ENCODE measurements at places on chromosomes 7 and 10.

- no peak for DNase-seq
These were observed 103.0 kb downstream of the COL26A1 start for GRCh38 chr7:101465576-101466196.

DNA sequence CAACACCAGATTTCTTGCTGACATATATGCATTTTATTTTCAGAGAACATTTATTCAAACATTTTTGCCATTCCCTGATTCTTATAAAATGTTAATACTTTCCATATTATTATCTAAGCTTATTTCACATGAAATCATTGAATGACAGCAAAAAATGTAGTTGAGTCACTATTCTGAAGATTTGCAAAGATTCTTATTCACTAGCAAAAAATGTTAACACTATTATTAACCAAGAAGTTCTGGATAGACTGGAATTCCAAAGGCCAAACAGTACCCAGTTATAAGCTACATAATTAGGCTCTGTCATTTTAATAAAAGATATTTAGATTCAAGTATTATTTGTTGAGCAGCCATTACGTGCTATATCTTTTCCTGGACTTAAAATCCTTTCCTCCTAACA, 4.3 kb downstream of the GSTO2 start:
- DNase-seq, result no peak

DNA sequence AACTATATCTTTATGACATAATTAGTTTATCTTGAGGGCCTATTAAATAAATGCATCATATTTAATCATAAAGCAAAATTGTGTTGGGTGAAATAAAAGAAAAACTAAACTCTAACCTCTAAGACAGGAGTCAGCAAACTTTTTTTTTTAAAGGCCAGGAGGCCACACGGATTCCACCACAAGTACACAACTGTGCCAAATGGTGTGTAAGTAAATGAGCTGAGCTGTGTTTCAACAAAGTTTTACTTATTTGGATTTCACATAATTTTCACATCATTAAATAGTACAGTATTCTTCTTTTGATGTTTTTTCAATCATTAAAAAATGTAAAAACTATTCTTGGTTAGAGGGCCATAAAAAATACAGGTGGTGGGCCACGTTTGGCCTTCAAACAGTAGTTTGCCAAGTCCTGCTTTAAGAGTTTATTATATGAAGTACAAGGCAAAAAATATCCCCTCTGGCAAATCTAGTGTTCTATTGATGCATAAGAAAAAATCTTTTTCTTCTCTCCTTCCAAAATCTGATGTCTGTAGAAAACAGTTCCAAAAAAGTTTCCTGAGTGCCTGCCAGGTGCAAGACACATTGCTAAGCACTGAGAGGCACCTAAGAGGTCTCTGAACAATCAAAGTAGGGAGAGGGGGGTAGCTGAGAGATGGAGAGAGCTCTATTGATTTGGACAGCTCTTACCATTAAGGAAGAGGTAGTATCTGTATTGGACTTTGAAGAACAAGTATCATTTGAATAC, 26.5 kb upstream of the SPOCK2 start:
- no peak for DNase-seq

GRCh38 chr7:31647511-31647910, 39.5 kb upstream of the PPP1R17 start:
- DNase-seq, result no peak

DNA sequence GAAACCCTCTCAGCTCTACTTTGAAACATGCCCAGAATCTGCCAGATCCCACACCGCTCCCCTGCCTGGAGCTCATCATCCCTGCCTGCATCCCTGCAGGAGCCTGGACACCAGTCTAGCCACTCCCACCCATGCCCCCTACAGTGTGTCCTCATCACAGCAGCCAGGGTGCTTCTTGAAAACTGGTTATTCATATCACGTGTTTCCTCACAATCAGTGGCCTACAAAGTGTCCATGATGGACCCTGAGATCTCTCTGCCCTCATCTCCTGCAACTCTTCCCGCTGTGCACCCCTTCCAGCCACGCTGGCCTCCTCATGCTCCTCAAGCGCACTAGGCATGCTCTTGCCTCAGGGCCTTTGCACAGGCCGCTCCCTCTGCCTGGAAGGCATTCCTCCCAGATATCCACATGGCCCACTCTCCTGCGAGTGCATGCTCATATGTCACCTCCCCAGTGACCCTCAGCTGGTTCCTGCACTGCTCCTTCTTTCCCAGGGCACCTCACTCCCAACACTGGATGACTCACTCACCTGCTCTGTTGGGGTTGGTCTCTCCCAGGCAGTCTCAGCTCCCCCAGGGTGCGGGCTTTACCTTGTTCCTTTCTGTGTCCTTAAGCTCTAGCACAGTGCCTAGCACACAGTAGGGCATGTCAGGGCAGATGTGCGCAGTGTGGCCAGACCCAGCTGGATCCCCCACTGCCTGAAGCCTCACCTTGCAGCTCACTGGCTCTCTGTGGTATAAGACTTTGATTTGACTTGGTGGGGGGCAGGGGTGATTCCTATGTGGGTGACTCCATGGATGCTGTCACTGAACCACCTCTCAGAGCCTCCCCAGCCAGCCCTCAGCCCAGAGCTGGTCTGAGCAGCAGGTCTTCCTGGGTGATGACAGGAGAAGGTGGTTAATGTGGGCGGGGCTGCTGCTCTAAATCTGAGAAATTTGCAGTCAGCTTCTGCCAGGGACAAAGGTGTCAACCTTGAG, 37.3 kb downstream of the CDH23 start:
- no peak for DNase-seq

- no peak for DNase-seq
These were observed 92.0 kb downstream of the TCF7L2 start for GRCh38 chr10:113041841-113042750.

- DNase-seq, result no peak
These were observed 1019.4 kb downstream of the KCNMA1 start for GRCh38 chr10:76618171-76618570.

GRCh38 chr10:112539340-112539739, 92.3 kb downstream of the VTI1A start:
- no peak for DNase-seq

- DNase-seq, result no peak
These were observed 306.4 kb downstream of the FGFR2 start for GRCh38 chr10:121291823-121292222.

GRCh38 chr10:113267619-113268562, 285.0 kb upstream of the HABP2 start:
- no peak for DNase-seq

DNA sequence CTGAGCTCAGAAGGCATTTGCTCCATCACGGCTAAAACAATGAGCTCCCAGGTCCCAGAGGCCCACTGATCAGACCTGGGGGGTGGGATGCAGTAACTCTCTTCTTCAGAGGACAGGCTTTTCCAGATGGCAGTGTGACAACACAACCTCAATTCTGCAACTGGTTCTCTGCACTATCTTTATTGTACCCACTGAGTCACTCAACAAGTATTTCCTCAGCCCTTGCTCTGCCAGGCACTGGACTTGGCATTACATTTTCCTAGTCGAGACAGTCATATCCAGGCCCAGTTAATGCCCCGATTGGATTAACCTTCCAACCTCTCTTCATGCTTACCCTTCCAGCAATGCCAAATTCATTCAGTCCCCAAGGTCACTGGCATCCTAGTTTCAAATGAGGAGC, 72.6 kb downstream of the JAZF1 start:
- DNase-seq, result no peak

- no peak for DNase-seq
These were observed 156.0 kb downstream of the BAMBI start for GRCh38 chr10:28833313-28833712.

DNA sequence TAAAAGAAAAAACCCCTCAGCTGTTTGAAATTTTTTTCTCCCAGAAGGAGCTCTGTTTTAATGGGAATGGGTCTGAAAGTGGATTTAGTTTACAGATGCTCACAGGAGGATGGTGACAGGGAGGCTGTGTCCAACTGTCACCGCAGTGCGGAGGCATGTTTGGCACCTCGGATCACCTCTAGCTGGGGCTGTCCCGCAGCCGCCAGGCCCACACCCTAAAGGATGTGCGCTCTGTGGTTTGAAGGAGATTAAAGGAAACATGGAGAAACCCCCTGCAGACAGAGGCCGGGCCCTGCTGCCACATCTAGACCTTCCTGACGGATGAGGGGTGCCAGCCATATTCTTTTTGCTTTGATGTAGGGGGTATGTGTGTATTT, 160.6 kb downstream of the DNAJB6 start:
- no peak for DNase-seq

GRCh38 chr10:44965651-44966097, 6.1 kb downstream of the RASSF4 start:
- no peak for DNase-seq
